Activated CD8-positive, alpha-beta memory T cell treated with anti-CD3 and anti-CD28 coated beads for 4 hours (primary cell): ENCODE measurements at places on chromosomes 12 and 14.

- DNase-seq, result no peak
Observed at GRCh38 chr12:47903151-47903611, 1.6 kb downstream of the VDR start.

DNA sequence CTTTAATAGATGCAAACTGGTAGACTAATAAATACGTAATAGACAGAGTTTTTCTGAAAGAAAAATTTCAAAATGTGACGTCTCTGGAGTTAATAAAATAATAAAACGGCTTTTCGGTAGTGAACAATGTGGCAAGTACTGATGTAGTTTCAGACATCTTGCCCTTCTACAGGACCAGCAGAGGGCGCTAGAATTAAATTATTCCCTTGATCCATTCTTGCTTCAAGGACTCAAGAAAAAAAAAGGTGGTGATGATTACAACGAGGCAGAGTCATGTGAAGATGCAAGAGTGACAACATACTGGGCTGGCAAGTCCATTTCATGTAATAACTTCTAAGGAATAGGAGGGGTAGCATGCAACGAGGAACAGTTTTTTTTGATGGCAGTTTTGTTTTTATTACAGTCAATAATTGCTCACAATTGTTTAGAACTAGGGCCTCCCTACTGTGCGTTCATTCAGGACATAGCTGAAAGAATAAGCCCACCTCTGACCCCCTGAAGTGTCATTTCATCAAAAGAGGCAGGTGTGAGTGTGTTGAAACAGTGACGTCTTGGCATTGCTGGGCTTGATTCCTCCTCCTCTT is 101.0 kb upstream of the GZMB start:
- no peak for DNase-seq

DNA sequence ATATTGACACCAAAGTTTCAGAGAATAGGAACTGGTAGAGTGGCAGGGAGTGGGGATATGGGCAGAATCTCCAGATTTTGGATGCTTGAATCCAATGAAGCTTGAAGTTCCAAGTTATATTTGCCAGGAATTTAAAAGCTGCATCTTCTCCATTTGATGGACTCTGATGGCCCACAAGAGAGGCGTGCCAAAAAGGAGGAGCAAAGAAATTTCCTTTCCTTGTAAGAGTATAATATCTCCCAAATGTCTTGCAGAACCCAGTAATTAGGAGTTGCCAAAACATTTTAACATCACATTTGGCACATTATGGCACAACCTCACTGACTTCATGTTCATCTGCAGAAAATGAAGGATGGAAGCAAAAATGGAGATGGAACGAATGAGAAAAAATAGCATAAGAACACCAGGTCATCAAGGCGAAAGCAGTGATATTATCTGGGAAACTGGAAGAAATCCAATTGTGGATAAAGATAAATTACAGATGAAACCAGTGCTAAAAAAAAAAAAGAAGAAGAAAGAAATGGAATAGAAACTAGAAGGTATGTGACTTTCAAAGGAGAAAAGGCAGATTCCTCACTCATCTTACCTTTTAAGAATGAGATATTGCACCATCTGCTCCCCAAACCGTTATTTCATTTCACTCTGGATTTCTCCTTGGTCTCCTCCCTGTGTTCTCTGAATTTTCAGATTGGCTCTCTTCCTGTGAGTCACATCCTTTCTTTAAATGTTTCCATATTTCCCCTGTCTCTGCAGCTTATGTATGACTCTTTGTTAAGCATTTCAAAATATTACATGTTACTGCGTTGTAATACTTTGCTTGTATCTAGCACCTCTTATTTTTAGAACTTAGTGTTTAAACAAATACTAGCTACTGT is 13.5 kb upstream of the FLRT2 start:
- DNase-seq, result no peak

- no peak for DNase-seq
Observed at GRCh38 chr14:69459122-69459521, 25.4 kb upstream of the PLEKHD1 start.
